Stomach (tissue), 19 donors: ENCODE measurements at places on chromosomes 12 and 14. TPM values are rescaled to one million over a fixed set of nuclear protein-coding genes. Genes with fewer than 3 reads are reported as not detected.

Gene IL26
- not detected for total RNA-seq

Gene TTC6
- 33.6 TPM for total RNA-seq

Gene ERBB3
- total RNA-seq: 341 TPM

Gene NDRG2
- 171 TPM for total RNA-seq

Gene KRT79
- not detected for total RNA-seq

Gene POTEM
- not detected for total RNA-seq

Gene PTGDR
- not detected for total RNA-seq

Gene ZNF641
- 1.2 TPM for total RNA-seq

Gene SLC35F4
- total RNA-seq: not detected

Gene KRT84
- not detected for total RNA-seq

Gene CCDC197
- total RNA-seq: not detected

Gene MYG1
- total RNA-seq: 16.3 TPM

Gene FOXA1
- total RNA-seq: 70.5 TPM

Gene FOXG1
- total RNA-seq: 0.89 TPM

Gene RPL10L
- total RNA-seq: not detected

Gene HOXC10
- not detected for total RNA-seq

Gene TAC3
- not detected for total RNA-seq

Gene ART4
- total RNA-seq: 2.0 TPM

Gene PABPN1
- total RNA-seq: 128 TPM

Gene MRPS35
- 9.9 TPM for total RNA-seq

- no peak for DNase-seq
Observed at GRCh38 chr12:77124767-77125166, 59.4 kb upstream of the E2F7 start.

GRCh38 chr14:76131071-76131965, 20.4 kb upstream of the GPATCH2L start:
- DNase-seq: no peak

- no peak for DNase-seq
Observed at GRCh38 chr14:61538464-61539022, 156.8 kb upstream of the HIF1A start.

GRCh38 chr14:92959189-92959531, 36.2 kb downstream of the CHGA start:
- DNase-seq: no peak

DNA sequence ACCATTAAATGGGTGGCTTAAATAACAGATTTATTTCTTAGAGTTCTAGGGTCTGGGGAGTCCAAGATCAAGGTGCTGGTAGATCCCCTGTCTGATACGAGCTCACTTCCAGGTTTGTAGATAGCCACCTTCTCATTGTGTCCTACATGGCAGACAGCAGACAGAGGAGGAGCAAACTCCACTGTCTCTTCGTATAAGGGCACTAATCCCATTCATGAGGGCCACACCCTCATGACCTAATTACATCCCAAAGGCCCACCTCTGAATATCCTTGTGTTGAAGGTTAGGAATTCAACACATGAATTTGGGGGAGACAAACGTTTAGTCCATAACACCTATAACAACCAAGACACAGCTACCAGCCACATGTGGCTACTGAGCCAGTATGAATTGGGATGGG, 47.1 kb upstream of the PPP2R5C start:
- no peak for DNase-seq

DNA sequence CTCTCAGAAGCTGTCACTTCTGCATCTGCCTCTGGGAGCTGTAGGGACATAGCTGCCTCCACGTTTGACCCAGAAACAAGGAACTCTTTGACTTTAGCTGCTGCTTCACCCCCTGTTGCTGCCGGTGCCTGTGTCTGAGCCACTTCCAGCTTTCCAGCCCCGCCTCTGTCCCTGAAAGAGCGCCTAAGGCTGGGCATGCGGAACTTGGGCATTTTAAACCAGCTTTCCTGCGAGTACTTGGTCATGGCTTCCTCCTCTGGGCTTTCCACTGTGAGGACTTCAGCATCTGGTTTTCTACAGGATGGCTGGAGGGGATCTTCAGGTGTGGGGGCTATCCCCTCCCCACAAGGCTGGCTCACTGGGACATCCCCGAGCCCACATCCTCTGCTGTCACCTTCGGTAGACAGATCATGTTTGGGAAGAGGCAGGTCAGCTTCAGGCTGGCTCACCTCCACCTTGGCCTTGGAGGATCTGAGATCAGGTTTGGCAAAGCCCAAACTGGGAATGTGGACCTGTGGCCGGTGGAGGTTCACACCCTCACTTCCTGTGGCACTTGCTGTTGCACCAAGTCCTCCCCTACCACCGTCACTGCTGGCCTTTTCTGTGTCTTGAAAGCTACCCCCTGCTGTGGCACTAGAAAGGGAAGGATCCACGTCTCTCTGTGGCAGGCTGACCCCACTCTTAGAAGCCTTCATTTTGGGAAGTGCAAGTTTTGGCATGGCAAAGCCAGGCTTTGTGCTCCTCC, 15.2 kb downstream of the PLD4 start:
- no peak for DNase-seq

GRCh38 chr12:47882781-47883546, 21.8 kb downstream of the VDR start:
- peak; percentile 69 for DNase-seq

- DNase-seq: no peak
Observed at GRCh38 chr12:50120953-50121352, 8.9 kb downstream of the COX14 start.

DNA sequence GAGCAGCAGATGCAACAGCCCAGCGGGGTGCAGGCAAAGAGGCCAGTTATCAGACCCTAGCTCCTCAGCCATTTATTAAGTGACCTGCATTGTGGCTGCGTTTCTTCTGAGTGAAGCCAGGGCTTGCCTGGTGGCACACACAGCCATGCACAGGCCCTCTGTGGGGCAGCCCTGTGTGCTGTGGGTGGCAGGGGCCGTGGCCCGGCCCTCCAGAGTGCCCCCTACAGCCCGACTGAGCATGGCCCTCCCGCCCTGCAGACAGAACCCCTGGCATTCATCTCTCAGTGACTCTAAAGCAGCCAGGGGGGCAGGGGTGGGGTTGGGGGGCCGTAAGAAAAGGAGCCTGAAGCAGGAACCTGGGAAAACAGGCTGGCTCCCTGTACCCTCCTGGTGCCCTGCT, 226.0 kb upstream of the PWP1 start:
- no peak for DNase-seq

- DNase-seq: no peak
Observed at GRCh38 chr14:83433618-83434017, 1900.0 kb upstream of the SEL1L start.

DNA sequence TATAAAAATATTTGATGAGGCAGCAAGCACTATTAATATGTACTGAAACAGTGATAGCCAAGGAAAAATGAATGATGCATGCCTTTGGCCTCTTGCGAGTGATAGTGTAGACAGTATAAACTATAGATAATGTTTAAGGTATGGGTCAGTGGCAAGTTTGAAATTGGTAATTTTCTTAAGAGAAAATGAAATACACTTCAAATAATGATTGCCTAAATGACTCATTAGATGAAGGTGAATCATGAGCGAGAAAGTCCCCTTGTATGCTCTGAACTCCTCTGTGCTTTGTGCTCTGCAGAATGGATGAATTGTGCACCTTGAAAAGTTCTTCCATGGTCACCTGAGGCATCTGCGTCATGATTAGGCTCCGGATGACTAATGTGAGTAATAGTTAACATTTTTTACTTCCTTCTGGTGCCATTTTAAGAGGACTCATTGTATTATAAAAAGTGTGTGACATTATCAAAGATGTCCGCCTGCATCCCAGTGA, 84.9 kb upstream of the RTL1 start:
- DNase-seq: no peak

DNA sequence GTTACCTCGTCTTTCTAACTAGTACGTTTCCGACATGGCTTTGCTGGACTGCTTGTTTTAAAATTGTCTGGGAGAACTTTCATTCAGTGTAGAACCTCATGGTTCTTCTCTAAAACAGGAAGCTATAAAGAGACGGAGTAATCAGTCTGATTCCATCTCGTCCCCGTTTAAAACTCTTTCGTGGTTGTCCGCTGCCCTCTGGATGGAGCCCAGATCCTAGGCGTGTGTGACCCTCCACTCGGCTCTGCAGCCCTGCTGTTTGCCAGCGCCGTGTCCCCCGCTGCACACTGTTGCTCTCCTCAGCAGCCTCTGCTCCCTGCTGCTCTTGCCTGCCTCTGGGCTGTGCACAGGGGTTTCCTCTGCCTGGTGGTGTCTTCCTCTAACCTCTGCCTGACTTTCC, 50.2 kb downstream of the SLC8B1 start:
- no peak for DNase-seq

GRCh38 chr12:64781280-64782190, 22.3 kb upstream of the GNS start:
- peak; percentile 34 for DNase-seq

DNA sequence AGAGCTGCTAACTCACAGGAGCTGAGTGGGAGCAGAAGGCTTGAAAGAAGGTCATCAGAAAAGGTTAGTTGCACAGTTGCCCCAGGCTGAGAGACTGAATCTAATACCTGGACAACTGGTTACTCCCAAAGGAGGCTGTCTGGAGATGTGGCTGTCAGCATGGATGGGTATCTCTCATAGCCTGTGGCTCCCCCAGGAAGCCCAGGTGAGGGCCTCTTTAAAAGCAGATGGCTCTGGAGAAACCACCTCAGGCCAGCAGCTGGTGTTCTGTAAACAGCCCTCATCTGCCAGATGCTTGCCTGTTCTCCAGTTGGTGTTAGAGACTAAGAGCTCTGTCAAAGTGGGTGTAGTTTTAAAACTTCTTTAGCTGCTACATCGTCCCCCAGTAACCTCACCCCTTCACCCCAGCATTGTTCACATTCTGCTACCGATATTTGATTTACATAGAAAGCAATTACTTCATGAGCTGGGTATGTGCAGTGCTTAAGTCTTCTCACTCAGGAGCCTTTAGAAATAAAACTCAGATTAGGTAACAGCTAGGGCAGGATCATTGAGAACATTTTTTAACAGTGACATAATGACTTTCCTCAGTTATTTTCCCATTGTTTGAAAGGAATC, 25.8 kb downstream of the DACT1 start:
- peak; percentile 34 for DNase-seq

- no peak for DNase-seq
Observed at GRCh38 chr14:94775871-94776210, 5.9 kb upstream of the GSC start.

DNA sequence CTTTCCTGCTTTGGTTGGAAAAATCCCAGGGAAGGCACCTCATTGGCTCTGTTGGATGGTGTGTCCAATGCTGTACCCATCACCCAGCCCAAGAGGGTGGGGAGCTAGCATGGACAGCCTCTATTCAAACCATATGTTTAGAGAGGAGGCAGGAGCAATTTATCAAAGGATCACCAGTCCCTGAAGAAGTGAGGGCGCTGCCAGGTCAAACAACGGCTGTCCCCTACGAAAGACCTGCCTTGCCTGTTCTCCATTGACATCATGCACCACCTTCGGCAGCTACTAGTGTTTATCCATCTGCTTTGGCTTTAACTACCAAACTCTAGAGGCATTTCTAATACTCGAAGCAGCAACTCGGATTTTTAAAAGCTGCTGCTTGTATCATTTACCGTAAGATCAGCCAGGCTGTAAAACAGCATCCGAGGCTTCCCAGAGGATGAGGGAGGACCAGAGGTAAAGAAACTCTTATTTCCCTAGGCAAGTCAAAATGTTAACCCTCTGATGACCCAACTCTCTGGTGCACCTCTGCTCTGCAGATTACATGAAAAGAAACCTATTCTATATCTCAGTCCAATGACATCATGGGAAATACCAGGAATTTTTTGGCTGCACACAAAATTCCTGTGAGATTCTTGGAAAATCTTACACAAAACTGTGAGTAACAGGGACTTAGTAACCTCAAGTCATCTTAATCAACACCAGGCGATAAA, 720.9 kb upstream of the TBX3 start:
- no peak for DNase-seq

- no peak for DNase-seq
Observed at GRCh38 chr12:11959117-11959823, 111.5 kb upstream of the BCL2L14 start.

DNA sequence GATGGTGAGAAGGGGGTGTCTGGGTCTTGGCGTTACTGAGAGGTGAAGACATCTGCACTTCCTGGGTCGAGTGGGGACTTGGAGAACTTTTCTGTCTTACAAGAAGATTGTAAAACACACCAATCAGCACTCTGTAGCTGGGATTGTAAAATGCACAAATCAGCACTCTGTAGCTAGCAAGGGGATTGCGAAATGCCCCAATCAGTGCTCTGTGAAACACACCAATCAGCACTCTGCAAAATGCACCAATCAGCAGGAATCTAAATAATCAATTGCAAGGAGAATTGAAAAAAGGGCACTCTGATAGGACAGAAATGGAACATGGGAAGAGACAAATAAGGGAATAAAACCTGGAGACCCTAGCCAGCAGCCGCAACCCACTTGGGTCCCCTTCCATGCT, 376.1 kb upstream of the SFSWAP start:
- DNase-seq: no peak

- no peak for DNase-seq
Observed at GRCh38 chr12:49626836-49627235, 3.5 kb downstream of the PRPF40B start.

DNA sequence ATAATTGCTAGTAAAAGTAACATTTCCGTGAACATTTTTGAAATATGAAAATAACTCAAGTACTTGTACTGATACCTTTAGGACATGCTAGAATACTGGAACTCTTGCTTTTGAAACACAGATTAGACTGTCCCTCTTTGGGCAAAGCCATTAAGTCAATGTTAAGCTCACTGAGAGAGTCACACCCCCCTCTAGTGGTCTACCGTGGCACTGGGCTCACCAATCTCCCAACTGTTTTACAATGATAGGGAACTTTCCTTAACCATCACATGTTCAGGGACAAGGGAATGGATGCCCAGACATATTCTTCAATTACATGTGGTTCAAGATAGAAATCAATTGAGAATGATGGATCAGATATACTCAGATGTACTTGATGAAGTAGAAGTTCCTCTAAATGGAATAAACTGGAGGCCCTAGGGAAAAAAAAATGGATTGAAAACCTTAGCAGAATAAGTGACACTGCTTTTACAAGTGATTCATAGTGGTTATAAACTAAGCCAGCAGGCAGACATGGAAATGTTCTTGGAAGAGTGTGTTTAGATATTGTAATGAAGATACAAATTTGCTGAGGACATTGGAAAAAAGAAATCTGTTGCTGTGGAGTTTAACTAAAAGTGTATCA, 17.8 kb downstream of the NANOG start:
- peak; percentile 71 for DNase-seq

DNA sequence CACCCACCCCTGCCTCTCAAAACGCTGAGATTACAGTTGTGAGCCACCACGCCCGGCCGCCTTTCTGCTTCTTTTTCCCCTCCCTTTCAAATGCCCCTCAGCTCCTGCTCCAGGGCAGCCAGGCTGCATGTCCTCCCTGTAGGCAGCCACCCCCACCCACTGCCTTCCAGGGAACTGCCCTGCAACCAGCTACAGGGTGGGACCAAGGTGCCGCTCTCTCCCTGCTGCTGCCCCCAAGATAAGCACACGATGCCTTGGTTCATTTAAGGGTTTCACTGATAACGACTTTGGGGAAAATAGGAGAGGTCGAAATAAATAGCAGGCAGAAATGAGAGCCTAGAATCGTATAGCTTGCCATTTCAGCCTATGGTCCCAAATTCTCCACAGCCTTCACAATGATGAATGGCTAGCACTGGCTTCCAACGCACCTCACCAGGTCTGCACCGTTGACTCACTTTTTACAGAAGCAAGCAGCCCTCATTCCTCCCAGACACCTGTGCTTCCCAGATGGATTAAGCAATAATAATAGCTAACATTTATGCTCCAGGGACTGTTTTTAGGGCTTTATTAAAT, 40.7 kb downstream of the ATG14 start:
- no peak for DNase-seq
